ENCODE measurements at places on chromosomes 3 and 15. TPM values are rescaled to one million over a fixed set of nuclear protein-coding genes. Genes with fewer than 3 reads are reported as not detected.

The ZNF860 gene
- total RNA-seq, result 1.6 TPM

DNA sequence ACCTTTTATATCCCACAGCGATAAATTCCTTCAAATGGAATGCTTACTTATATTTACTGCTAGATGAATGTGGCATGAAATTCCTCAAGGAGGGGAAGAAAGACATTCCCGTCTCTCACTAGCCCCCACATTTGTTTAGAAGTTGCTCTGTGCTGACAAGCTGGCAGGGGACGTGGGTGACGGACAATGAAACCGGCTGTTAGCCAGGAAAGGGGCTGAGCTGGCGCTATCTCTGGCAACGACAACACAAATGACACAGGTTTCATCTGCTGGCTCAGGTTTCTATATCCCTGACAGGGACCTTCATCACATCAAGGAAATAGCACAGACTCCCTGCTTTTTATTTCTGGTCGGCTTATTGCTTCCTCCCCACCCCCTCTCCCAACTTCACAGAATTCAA is 15.8 kb downstream of the RUVBL1 start:
- DNase-seq, result no peak

DNA sequence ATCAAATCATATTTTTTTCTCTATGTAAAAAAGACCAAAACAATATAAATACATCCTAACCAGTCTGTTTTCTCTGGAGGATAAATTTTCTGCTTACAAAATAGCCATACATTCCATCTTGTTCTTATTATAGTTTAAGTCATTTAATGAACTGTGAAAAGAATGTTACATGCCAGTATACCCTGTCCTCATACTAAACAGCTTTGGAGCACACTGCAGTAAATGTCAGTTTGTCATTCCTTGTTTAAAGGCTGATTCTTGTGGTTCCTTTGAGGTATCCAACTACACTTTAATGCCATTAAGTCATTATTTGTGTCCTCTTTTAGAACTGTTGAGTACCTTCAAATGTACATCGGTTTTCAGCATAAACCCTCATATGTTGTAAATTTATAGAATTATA is 52.7 kb upstream of the DCBLD2 start:
- DNase-seq, result no peak

DNA sequence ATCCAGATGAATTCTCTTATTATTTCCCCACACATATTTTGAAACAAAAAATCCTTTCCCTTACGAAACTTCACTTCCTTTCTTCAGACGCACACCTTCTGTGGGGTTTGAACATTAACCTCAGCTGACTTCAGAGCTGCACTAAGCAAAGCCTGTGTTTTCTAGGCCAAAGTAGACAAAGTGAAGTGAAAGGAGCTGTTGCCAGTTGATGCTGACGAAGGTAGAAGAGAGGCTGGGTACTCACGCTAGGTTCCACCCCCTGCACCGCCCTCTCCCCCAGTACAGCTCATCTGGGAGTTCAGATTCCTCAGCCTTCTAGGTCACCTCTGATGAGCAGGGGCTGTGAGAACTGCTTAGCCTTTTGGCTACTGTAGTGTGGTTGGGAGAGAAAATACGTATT is 24.1 kb downstream of the DUT start:
- no peak for DNase-seq
